Chondrocyte (in vitro differentiated cells): ENCODE measurements at places on chromosomes 16 and 17. TPM values are rescaled to one million over a fixed set of nuclear protein-coding genes. Genes with fewer than 3 reads are reported as not detected.

DPEP2 gene
- total RNA-seq, result not detected in 3 replicates

CMTM2 gene
- total RNA-seq, result not detected in 3 replicates

ABCC6 gene
- total RNA-seq, result 0.99 to 2.7 TPM (median 1.5 TPM) in 3 replicates

ZP2 gene
- total RNA-seq, result not detected in 3 replicates

PRR15L gene
- total RNA-seq, result not detected in 3 replicates

DNA sequence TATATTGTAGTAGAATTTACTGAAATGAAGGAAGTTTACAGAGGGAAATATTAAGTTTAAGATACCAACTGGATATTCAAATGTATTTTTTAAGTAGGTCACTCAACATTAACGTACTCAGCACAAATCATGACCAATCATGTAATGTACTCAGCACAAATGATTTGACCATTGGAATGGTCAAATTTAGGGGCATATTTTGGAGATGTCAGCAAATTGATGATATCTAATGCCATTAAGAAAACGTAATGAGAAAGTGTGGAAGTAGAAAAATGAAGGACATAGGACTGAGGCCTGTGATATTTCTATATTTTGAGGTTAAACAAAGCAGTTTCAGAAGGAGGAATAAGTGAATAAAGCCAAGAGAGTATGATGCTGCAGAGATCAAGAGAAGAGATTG, 334.8 kb downstream of the KIF2B start:
- H3K4me3 ChIP-seq, result no peak overlapping the region
- no peaks in the 10 kb centered on the region for H3K4me1 ChIP-seq
- DNase-seq, result no peak
- H3K27ac ChIP-seq, result no peak overlapping the region

DNA sequence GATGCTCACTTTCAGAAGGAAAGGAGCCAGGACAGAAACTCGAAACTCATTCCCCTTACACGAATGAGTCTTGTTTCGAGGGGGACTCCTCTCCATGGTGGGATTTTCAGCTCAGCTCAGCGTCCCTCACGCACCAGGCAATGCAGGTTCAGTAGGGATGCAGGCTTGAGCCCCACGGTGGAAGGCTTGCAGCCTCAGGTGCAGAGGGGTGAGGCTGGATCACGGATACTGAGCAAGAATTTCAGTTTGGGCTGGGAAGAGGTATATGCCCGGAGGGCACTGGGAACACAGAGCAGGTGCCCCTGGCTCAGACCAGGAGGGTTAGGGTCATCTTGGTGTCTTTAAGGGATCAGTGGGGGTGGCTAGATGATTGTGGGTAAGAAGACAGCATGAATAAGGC, 344.9 kb upstream of the TNRC6C start:
- peaks cover 32% of the 10 kb centered on the region for H3K4me1 ChIP-seq
- peak; percentile 52 for DNase-seq
- H3K27me3 ChIP-seq, result peaks cover 14% of the 10 kb centered on the region
- H3K4me3 ChIP-seq, result no peak overlapping the region
- no peak overlapping the region for H3K27ac ChIP-seq
- H3K36me3 ChIP-seq, result peaks cover 2% of the 10 kb centered on the region

GRCh38 chr17:47222047-47222446, 12.9 kb downstream of the MYL4 start:
- H3K36me3 ChIP-seq, result no peaks in the 10 kb centered on the region
- H3K27me3 ChIP-seq, result no peaks in the 10 kb centered on the region
- no peak overlapping the region for H3K27ac ChIP-seq
- DNase-seq, result no peak
- no peak overlapping the region for H3K4me3 ChIP-seq

- no peaks in the 10 kb centered on the region for H3K27me3 ChIP-seq
- H3K4me1 ChIP-seq, result peaks cover 46% of the 10 kb centered on the region
- H3K4me3 ChIP-seq, result no peak overlapping the region
- no peak overlapping the region for H3K27ac ChIP-seq
- H3K36me3 ChIP-seq, result no peaks in the 10 kb centered on the region
Observed at GRCh38 chr17:42527932-42528331, 8.1 kb upstream of the NAGLU start.

DNA sequence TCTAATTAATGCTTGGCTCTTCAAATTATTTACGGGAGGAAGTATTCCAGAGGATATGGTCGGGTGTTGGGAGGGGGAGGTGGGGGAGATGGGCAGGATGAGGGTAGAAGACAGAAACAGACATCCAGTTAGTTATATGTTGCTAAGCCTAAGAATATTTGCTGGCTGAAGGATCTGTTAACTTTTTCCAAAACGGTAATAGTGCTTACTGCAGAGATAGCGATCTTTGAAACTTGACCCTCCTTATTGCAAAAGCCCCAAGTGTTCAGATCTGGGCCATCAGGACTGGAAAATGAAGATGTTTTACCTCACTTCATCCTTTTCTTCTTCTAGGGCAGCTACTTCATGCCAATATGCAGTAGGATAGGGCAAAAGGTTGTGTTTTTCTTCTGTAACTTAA, 27.0 kb upstream of the MMD start:
- no peak overlapping the region for H3K4me3 ChIP-seq
- DNase-seq, result no peak
- H3K27me3 ChIP-seq, result no peaks in the 10 kb centered on the region
- peaks cover 12% of the 10 kb centered on the region for H3K4me1 ChIP-seq
- no peaks in the 10 kb centered on the region for H3K36me3 ChIP-seq

DNA sequence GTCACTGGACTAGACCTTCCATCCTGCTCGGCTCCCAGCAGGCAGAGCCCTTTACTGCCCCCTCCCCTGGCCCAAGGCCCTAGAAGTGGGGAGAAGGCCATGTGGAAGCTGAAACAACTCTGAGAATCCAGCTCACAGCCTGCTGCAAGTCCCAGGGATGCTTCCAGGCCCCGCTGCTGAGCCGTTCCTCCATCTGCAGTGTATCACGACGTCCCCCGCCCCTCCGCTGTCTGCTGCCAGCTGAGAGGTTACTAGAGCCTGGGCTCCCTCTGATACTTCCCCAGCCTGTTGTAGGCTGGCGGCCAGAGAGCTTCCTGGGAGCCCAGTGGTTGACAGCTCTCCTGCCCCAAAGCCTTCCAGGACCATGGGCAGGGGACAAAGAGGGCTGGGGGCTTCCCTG, 118.2 kb downstream of the MGAT5B start:
- no peaks in the 10 kb centered on the region for H3K36me3 ChIP-seq
- H3K4me3 ChIP-seq, result no peak overlapping the region
- peaks cover 26% of the 10 kb centered on the region for H3K27me3 ChIP-seq
- H3K27ac ChIP-seq, result no peak overlapping the region
- DNase-seq, result no peak
- no peaks in the 10 kb centered on the region for H3K4me1 ChIP-seq
